B cell (primary cell): ENCODE measurements at places on chromosomes 4 and X.

- H3K4me1 ChIP-seq: no peaks in the 10 kb centered on the region
- DNase-seq: no peak
- H3K36me3 ChIP-seq: no peaks in the 10 kb centered on the region
- H3K27ac ChIP-seq: no peak overlapping the region
- H3K4me3 ChIP-seq: no peak overlapping the region
- H3K27me3 ChIP-seq: no peaks in the 10 kb centered on the region
Measured at GRCh38 chr4:632926-633325, 7.6 kb downstream of the PDE6B start.

DNA sequence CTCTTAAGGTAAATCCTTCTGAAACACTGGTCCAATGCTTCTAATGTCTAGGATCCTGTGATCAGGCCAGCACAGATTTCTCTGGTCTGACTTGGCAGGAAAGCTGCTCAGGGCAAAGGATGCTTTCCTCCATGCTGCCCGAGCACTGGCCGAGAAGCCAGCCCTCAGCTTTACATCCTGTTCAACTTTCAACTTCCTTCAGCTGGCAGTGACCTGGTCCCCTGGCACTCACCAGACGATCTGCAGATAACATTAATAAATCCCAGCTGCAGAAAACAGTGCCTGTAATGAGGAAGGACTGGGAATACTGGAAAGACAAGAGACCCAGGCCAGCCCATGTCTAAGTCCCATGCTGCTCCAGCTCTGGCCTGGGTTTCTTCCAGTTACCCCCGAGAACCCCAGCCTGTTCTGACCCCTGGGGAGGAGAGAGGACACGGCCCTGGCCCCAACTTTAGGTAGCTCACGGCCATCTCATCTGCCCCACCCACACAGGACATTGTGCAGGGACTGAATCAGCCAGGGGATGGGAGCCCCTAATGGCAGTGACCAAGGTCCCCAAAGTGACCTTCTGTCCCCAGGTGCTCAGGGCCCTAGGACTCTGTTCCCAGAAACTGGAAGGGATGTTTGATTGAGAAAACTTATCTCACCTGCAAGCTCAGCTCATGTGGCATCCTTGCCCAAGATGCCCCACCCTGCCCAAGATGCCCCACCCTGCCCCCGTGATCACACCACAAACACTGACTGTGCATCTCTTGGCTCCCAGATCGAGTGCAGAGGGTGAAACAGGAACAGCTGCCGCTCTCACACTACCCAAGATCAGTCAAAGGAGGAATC is 28.0 kb downstream of the JAKMIP1 start:
- H3K4me3 ChIP-seq: no peak overlapping the region
- H3K4me1 ChIP-seq: no peaks in the 10 kb centered on the region
- H3K27ac ChIP-seq: no peak overlapping the region
- no peaks in the 10 kb centered on the region for H3K27me3 ChIP-seq

DNA sequence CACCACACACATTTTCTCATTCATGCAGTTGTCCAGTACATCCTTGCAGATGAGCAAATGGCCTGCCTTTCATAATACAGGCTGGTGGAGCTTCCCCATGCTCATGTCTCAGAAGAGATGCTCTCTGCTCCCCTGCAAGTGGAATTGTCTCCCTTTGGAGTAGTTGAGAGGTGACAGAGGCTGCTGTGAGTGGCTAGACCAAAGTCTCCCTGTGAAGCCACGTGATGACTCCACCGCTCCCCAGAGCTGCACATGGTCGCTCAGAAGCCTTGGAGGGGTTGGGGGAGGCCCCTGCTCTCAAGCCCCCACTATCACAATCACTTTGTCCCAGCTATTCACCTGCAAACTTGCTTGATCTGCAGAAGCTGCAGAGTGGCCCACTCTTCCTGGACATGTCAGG is 1.5 kb upstream of the GPR78 start:
- H3K36me3 ChIP-seq: no peaks in the 10 kb centered on the region
- peaks cover 3% of the 10 kb centered on the region for H3K27me3 ChIP-seq
- H3K27ac ChIP-seq: no peak overlapping the region
- DNase-seq: no peak
- no peak overlapping the region for H3K4me3 ChIP-seq
- no peaks in the 10 kb centered on the region for H3K4me1 ChIP-seq

DNA sequence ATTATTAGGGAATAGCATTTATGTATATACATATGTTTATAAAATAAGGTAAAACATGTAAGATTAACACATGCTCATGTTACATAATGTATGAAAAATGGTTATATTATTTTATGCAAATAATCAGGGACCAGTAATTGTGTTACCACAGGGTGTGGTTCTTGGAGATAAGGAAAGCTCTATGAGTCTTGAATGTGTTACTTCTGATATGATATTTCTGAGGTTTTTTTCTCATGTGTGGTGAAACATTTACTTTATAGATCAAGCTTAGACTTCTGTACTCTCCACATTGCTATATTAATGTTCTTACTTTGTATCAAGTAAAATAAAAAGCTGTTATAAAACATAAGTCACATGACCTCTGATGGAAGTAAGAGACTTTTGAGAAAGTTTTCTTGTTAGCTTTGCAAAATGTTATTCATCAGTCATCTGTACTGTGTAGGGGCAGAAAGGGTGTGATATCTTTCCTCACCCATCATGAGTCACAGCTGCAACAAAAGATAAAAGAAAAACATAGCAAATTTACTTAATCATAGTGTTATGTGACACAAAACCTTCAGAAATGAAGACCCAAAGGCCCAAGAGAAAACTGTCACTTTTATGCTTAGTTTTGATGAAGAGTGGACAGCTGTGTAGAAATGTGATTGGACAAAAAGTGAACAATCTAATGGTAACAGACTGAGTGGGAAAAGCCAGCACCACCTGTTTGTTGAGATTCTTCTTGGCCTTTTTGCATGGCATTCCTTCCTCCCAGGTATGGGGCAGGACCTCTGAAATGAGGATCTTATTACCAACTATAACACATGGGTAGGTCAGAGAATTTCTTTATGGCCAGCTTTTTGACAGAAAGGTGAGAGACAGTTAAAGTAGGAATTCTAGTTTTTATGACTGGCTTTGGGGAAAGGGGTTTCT is 632.3 kb downstream of the PDHA2 start:
- H3K27me3 ChIP-seq: no peaks in the 10 kb centered on the region
- no peak overlapping the region for H3K4me3 ChIP-seq
- H3K4me1 ChIP-seq: no peaks in the 10 kb centered on the region
- DNase-seq: no peak
- no peaks in the 10 kb centered on the region for H3K36me3 ChIP-seq
- H3K27ac ChIP-seq: no peak overlapping the region

GRCh38 chr4:11614426-11614825 is 185.7 kb upstream of the HS3ST1 start:
- DNase-seq: no peak
- no peak overlapping the region for H3K4me3 ChIP-seq
- no peaks in the 10 kb centered on the region for H3K27me3 ChIP-seq
- no peaks in the 10 kb centered on the region for H3K4me1 ChIP-seq

DNA sequence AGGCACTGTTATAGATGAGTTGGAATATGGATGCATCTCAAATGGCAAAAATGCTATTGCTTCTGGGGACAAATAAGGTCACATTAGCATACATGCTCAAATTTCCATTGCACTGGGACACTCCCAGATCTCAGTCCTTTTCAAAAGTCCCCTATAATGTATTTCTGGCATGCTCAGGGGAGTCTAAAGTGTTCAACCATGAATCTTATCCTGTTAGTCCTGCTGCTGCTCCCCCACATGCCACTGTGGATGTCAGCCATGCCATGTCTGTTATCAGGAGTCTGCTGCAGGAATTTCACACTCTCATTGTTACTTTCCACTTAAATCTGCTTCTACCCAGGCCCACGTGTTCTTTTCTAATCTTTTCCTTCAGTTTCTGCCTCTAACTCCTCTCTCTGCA is 1000.6 kb downstream of the CCSER1 start:
- DNase-seq: no peak
- H3K4me3 ChIP-seq: no peak overlapping the region
- no peaks in the 10 kb centered on the region for H3K36me3 ChIP-seq
